Mesenchymal stem cell (in vitro differentiated cells and primary cell): ENCODE measurements at places on chromosomes 16 and 17.
A peak's percentile ranks its signal among the peaks of the same experiment; 100 is the strongest.

DNA sequence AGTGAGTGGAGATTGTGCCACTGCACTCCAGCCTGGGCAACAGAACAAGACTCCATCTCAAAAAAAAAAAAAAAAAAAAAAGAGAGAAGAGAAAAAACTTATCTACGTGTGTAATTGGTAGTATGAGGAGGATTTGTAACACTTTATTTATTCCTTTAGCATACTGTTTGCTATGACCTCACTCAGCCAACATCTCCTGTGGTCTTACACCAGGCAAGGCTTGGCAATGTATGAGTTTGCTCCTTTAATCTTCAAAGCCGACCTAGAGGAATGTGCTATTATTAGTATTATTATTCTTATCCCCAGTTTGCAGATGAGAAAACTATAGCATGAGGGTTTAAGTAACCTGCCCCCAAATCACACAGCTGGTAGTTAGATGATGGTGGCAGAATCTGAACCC, 35.8 kb upstream of the HAPSTR1 start:
- H3K27ac ChIP-seq, result no peak overlapping the region
- H3K4me3 ChIP-seq, result no peak overlapping the region
- DNase-seq, result no peak
- H3K4me1 ChIP-seq, result no peaks in the 10 kb centered on the region
- no peaks in the 10 kb centered on the region for H3K36me3 ChIP-seq
- no peaks in the 10 kb centered on the region for H3K27me3 ChIP-seq

DNA sequence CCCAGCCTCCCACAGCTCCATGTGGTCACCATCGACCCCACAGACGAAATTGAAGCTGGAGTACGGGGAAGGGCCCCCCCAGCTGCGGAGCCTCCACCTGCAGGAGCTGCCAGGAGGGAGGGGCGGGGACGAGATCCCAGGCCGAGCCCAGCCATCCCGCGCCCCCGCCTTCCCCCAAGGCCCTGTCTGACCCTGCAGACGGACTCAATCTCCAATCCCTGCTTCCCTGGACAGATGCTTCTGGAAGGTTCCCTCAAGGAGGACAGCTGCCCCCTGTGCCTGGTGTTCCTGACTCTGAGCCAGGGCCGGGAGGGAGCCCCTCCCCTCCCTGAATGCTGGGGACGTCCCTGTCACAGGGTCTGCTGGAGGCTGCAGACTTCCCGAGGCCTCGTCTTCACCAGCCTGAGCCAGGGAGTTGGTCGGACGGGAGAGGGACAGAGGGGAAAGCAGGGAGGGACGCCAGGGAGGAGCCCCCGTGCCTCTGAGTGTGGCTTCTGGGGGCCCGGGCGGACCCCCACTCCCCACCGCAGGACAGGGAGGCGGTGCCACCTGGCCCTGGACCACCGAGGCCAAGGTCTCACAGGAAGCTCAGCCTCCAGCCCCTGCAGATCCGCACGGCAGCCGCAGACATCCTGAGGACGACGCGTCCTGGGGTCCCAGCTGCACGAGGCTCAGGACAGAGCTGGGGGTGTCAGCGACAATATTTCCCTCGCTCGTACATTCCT, 21.3 kb upstream of the C1QTNF8 start:
- DNase-seq, result no peak
- no peaks in the 10 kb centered on the region for H3K36me3 ChIP-seq
- H3K4me1 ChIP-seq, result no peaks in the 10 kb centered on the region
- H3K27me3 ChIP-seq, result peaks cover 14% of the 10 kb centered on the region

GRCh38 chr16:22618842-22619241, 108.2 kb downstream of the NPIPB5 start:
- no peak overlapping the region for H3K4me3 ChIP-seq
- H3K27me3 ChIP-seq, result no peaks in the 10 kb centered on the region
- no peaks in the 10 kb centered on the region for H3K36me3 ChIP-seq
- no peak for DNase-seq
- H3K4me1 ChIP-seq, result no peaks in the 10 kb centered on the region

- H3K4me1 ChIP-seq, result peaks cover 57% of the 10 kb centered on the region
- H3K36me3 ChIP-seq, result peaks cover 63% of the 10 kb centered on the region
- no peaks in the 10 kb centered on the region for H3K27me3 ChIP-seq
- no peak overlapping the region for H3K27ac ChIP-seq
- no peak for DNase-seq
Observed at GRCh38 chr16:88651989-88652761, 1.3 kb upstream of the CYBA start.

DNA sequence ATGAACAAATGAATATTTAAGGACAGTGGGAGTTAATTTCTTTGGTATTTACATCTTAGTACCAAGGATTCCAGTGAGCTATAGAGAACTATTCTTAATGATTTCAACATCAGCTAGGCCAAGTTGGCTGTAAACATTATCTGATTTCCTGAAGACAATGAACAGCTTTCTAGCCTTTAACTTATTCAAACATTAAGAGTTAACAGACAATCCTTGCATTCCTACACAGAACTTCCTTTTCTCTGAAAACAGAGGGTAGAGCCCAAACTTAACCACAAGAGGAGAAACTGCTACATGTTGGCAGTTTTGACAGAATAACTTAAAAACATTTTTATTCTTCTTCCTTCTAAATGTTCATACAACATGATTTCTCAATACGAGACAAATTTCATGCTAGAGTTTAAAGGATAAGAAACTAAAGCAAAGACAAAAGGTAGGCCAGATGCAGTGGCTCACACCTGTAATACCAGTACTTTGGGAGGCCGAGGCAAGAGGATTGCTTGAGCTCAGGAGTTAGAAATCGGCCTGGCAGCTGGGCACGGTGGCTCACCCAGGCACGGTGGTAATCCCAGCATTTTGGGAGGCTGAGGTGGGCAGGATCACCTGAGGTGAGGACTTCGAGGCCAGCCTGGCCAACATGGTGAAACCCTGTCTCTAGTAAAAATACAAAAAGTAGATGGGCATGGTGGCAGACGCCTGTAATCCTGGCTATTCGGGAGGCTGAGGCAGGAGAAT, 4.4 kb downstream of the CRLF3 start:
- H3K36me3 ChIP-seq, result peaks cover 3% of the 10 kb centered on the region
- no peak overlapping the region for H3K27ac ChIP-seq
- no peaks in the 10 kb centered on the region for H3K27me3 ChIP-seq
- H3K4me1 ChIP-seq, result peaks cover 6% of the 10 kb centered on the region
- peak; percentile 20 for DNase-seq

GRCh38 chr17:21297597-21297996, 13.1 kb downstream of the MAP2K3 start:
- peaks cover 61% of the 10 kb centered on the region for H3K36me3 ChIP-seq
- no peak for DNase-seq
- no peak overlapping the region for H3K4me3 ChIP-seq
- peaks cover 14% of the 10 kb centered on the region for H3K4me1 ChIP-seq
- no peak overlapping the region for H3K27ac ChIP-seq
- H3K27me3 ChIP-seq, result no peaks in the 10 kb centered on the region

DNA sequence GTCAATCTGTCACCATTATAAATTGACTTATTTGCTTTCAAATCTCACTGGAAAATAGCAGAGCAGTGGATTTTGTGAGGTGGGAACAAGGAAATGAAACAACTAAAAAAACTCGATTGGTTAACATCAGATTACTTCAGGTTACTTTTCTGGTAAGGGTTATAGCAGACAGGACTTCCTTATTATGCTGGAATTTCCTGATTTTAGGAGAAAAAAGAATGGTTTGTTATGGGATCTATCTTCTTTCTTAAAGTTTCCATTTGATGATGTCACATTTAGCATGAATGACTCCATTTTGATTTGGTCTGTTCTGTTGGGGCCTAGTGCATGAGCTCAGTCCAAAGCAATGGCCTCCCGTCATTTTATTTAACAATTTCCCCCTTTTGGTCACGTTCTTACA, 210.6 kb downstream of the KCNJ2 start:
- H3K36me3 ChIP-seq, result no peaks in the 10 kb centered on the region
- no peak overlapping the region for H3K27ac ChIP-seq
- no peak overlapping the region for H3K4me3 ChIP-seq
- no peaks in the 10 kb centered on the region for H3K4me1 ChIP-seq
- H3K27me3 ChIP-seq, result no peaks in the 10 kb centered on the region
- DNase-seq, result no peak

DNA sequence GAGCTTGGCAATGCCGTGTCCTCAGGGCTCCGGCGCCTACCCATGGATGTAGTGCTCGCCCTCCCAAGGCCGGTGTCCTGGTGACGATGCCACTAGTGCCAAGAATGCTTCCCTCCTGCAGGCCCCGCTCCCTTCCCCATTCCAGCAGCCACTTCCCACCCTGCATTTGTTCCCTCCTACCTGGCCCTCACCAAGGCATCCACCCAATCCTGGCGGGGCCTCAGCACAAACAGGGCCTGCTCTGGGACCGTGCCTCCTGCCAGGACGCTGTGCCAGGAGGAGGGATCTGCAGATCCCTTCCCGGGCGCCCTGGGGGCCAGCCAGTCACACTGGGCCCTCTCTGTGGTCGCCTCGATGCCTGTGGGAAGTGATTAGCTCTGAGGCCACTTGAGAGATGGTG, 25.1 kb downstream of the ABR start:
- no peak overlapping the region for H3K27ac ChIP-seq
- peaks cover 9% of the 10 kb centered on the region for H3K4me1 ChIP-seq
- DNase-seq, result no peak
- no peak overlapping the region for H3K4me3 ChIP-seq
- H3K36me3 ChIP-seq, result peaks cover 36% of the 10 kb centered on the region

DNA sequence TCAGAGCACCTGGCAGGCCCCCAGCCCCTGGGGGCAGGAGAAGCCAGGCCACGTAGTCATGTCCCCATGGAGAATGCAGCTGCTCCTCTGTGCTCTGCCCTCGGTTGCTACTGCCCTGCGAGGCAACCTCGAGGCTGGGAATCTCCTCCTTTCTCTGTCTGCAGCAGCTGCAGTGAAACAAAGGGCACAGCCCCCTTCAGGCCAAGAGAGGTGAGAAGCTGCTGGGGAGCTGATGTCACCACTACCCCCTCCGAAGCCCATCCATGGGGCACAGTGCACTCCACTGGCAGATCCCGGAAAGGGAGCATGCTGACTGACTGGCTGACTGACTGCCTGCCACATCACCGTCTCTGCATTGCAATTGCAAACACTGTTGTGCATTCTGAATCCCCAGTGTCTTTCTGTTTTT, 103.7 kb downstream of the GRIN2A start:
- H3K27me3 ChIP-seq, result no peaks in the 10 kb centered on the region
- DNase-seq, result no peak
- no peak overlapping the region for H3K4me3 ChIP-seq
- H3K27ac ChIP-seq, result no peak overlapping the region
- H3K4me1 ChIP-seq, result no peaks in the 10 kb centered on the region
- H3K36me3 ChIP-seq, result no peaks in the 10 kb centered on the region

GRCh38 chr16:87496447-87496801, 3.6 kb upstream of the ZCCHC14 start:
- H3K27ac ChIP-seq, result no peak overlapping the region
- H3K36me3 ChIP-seq, result peaks cover 6% of the 10 kb centered on the region
- peaks cover 10% of the 10 kb centered on the region for H3K4me1 ChIP-seq
- no peaks in the 10 kb centered on the region for H3K27me3 ChIP-seq

- peaks cover 48% of the 10 kb centered on the region for H3K36me3 ChIP-seq
- H3K4me3 ChIP-seq, result no peak overlapping the region
- DNase-seq, result no peak
- peaks cover 11% of the 10 kb centered on the region for H3K27me3 ChIP-seq
- peaks cover 40% of the 10 kb centered on the region for H3K4me1 ChIP-seq
Observed at GRCh38 chr16:89563639-89564392, 3.3 kb downstream of the RPL13 start.

GRCh38 chr17:79374087-79374689, 236.7 kb downstream of the RBFOX3 start:
- H3K4me3 ChIP-seq, result no peak overlapping the region
- DNase-seq, result no peak
- no peaks in the 10 kb centered on the region for H3K36me3 ChIP-seq

DNA sequence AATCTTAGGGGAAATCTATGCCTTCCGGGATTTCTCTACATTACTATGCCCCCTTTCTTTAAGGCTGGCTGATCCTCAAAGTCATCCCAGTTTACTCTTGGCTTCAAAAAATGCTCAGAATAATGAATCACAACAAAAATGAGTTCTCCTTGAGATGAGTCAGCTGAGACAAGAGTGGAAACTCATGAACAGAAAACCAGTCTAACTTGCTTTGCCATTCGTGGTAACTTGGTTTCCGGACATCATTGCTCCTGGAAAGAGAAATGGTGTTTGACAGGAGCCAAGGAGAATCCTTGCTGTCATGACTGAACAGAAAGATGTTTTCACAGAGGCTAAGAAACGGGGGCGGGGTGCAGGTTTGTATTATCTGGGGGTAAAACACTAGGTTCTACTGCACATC, 435.6 kb upstream of the DYNLRB2 start:
- no peaks in the 10 kb centered on the region for H3K4me1 ChIP-seq
- no peak overlapping the region for H3K27ac ChIP-seq
- no peaks in the 10 kb centered on the region for H3K27me3 ChIP-seq
- H3K36me3 ChIP-seq, result no peaks in the 10 kb centered on the region

GRCh38 chr16:15996432-15997109, 47.2 kb downstream of the ABCC1 start:
- DNase-seq, result peak; percentile 93
- H3K27ac ChIP-seq, result peak overlapping the region; percentile 18
- H3K4me3 ChIP-seq, result no peak overlapping the region

DNA sequence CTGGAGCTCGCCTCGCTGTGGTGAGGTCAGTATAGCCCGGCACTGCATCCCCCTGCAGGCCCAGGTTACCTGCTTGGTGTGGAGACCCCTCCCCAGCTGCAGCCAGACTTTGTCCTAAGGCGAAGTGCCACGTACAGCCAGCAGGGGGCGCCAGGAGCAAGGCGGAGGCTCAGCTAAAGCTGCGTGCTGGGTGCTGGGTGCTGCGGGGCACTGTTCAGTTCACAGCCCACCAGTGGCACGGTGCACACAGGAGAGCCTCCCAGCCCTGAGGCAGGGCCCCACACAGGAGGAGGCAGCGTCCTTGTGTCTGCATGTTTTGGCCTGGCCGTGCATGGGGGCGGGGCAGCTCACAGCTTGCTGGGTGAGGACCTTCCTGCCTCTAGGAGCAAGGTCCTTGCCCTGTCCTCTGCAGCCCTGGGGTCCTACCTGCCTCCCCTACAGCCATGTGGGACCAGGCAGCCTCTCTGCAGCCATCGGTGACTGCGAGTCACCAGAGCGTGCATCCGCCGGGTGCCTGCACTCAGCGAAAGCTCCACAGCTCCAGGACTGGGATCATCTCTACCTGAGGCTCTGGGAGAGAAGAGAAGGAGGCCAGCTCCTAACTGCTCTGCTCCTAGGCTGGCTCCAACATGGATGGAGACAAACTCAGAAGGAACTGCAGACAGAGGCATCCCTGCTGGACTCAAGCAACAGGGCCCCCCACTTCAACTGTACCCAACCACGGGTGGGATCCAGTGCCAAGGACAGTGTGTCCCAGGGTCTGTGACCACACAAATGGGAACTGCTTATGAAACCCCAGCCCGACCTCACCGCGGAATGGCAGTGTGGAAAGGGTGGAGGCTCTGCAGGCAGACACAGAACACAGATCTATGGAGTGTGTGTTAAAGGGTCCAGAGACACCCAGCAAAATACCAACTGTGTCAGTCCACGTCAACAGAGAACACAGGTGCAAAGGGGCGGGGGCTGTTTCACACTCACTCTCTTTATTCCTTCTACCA, 19.0 kb downstream of the SLC7A5 start:
- peaks cover 71% of the 10 kb centered on the region for H3K36me3 ChIP-seq
- H3K27ac ChIP-seq, result no peak overlapping the region
- H3K4me1 ChIP-seq, result peaks cover 44% of the 10 kb centered on the region
- H3K27me3 ChIP-seq, result no peaks in the 10 kb centered on the region
- no peak overlapping the region for H3K4me3 ChIP-seq

GRCh38 chr17:31744511-31744951, 114.5 kb downstream of the COPRS start:
- H3K36me3 ChIP-seq, result no peaks in the 10 kb centered on the region
- no peak overlapping the region for H3K4me3 ChIP-seq
- no peaks in the 10 kb centered on the region for H3K27me3 ChIP-seq
- peak; percentile 63 for DNase-seq

GRCh38 chr16:49701789-49702494, 154.0 kb downstream of the ZNF423 start:
- peaks cover 49% of the 10 kb centered on the region for H3K4me1 ChIP-seq
- DNase-seq, result peak; percentile 9
- H3K36me3 ChIP-seq, result no peaks in the 10 kb centered on the region
- H3K27me3 ChIP-seq, result no peaks in the 10 kb centered on the region
- no peak overlapping the region for H3K4me3 ChIP-seq
